Upper lobe of left lung (tissue), 6 donors: ENCODE measurements at places on chromosomes 11 and 22. TPM values are rescaled to one million over a fixed set of nuclear protein-coding genes. Genes with fewer than 3 reads are reported as not detected.

- no peak overlapping the region for H3K4me3 ChIP-seq
- no peaks in the 10 kb centered on the region for H3K27me3 ChIP-seq
- H3K36me3 ChIP-seq, result no peaks in the 10 kb centered on the region
- no peak overlapping the region for H3K27ac ChIP-seq
- no peak for DNase-seq
These were observed 20.4 kb downstream of the ADAMTS8 start for GRCh38 chr11:130407978-130408377.

- H3K4me1 ChIP-seq, result no peaks in the 10 kb centered on the region
- no peak overlapping the region for H3K4me3 ChIP-seq
- no peak for DNase-seq
- H3K27ac ChIP-seq, result no peak overlapping the region
These were observed 53.6 kb upstream of the GRM5 start for GRCh38 chr11:89119426-89119825.

DNA sequence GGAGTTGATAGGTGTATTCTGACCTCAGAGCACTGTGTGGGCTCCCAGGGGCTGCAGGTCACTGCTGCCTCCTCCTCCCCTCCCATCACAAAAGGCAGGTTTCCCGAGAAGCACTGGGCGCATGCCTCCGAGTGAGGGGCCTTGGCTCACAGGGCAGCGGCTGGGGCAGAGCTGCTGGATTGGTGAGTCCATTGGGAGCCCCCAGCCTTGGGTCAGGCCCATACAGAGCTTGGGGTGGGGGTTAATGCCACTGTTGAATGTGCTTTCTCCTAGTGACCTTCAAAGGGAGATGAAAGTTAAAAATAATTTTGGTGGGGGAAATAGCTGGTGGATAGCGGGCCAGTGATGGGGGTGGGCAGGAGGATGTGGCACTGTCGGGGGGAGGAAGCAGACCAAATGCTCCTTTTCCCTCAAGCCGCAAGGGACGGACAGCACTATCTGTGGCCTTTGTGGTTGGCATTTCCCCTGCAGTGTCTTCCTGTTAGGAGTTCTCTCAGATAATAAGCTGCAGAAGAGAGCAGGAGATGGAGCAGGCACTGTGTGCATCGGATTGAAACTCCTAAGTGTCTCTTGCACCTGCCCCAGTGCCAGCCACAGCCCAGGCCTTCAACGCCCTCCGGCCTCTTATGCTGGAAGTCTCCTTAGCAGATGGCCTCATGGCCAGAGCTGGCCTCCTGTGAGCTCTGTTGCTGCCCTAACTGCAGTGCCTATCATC is 3.2 kb downstream of the TUBA8 start:
- no peak overlapping the region for H3K27ac ChIP-seq
- H3K4me3 ChIP-seq, result no peak overlapping the region
- H3K36me3 ChIP-seq, result no peaks in the 10 kb centered on the region
- peaks cover 23% of the 10 kb centered on the region for H3K4me1 ChIP-seq
- no peaks in the 10 kb centered on the region for H3K27me3 ChIP-seq

DNA sequence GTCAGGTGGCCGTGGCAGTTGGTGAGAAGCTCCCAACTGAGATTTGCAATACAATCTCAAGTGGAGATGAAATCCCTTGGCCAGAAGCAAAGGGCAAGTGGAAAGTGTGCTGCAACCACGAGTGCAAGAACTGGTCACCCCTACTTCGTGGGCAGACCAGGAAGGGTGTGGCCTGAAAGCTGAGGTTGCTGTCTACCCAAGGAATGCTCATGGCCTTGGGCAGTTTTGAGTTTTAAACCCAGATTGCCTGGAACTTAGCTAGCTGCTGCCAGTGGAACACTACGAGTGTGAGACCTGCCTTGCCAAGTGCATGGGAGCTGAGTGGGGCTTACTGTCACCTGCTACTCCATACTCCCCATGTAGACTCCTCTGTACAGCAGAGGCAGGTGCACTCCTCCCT is 113.3 kb upstream of the FAT3 start:
- DNase-seq, result no peak
- H3K27me3 ChIP-seq, result no peaks in the 10 kb centered on the region
- no peaks in the 10 kb centered on the region for H3K4me1 ChIP-seq
- no peaks in the 10 kb centered on the region for H3K36me3 ChIP-seq
- H3K4me3 ChIP-seq, result no peak overlapping the region

DNA sequence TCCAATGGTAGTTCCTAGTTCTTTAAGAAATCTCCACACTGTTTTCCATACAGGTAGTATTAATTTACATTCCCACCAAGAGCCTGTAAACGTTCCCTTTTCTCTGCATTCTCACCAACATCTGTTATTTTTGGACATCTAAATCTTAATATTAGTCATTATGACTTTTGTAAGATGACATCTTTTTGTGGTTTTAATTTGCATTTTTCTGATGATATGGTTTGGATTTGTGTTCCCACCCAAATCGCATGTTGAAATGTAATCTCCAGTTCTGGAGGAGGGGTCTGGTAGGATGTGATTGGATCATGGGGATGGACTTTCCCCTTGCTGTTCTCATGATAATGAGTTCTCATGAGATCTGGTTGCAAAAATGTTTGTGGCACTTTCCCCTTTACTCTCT is 89.0 kb downstream of the MUC15 start:
- no peaks in the 10 kb centered on the region for H3K36me3 ChIP-seq
- H3K27ac ChIP-seq, result no peak overlapping the region
- no peak for DNase-seq
- no peaks in the 10 kb centered on the region for H3K4me1 ChIP-seq
- H3K27me3 ChIP-seq, result no peaks in the 10 kb centered on the region
- H3K4me3 ChIP-seq, result no peak overlapping the region

DNA sequence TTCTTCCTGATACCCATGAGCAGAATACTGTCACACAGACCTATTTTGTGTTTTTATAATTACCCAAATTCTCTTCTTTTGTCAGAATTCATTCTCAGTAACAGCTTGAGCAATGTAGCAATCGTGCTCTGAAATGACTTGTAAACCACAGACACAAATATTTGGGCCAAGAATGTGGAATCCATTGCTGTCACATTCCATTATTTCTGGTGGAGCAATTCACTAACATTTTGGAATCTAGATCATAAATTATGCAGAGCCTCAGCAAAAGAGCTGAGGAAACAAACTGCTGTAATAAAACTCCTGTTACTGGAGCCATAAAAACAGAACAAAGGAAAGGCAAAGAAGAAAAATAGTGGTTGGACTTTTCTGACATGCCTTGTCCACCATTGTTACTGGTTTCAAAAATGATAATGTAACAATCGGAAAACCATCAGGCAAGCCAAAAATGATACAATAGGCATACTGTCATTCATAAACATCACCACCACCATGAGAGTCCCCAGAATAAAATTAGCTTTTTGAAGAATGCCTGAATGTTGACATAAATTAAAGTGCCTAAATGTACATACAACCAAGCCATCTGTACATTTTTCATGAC is 223.4 kb upstream of the PITPNB start:
- peaks cover 14% of the 10 kb centered on the region for H3K4me1 ChIP-seq
- no peaks in the 10 kb centered on the region for H3K27me3 ChIP-seq
- H3K4me3 ChIP-seq, result no peak overlapping the region
- DNase-seq, result no peak

- no peak overlapping the region for H3K4me3 ChIP-seq
- H3K4me1 ChIP-seq, result peaks cover 28% of the 10 kb centered on the region
- no peaks in the 10 kb centered on the region for H3K27me3 ChIP-seq
- H3K27ac ChIP-seq, result peak overlapping the region; percentile 79
These were observed 76.9 kb downstream of the PIWIL3 start for GRCh38 chr22:24697621-24698082.

- H3K36me3 ChIP-seq, result no peaks in the 10 kb centered on the region
- H3K27me3 ChIP-seq, result no peaks in the 10 kb centered on the region
- no peak for DNase-seq
- peaks cover 1% of the 10 kb centered on the region for H3K4me1 ChIP-seq
- no peak overlapping the region for H3K4me3 ChIP-seq
- peak overlapping the region; percentile 74 for H3K27ac ChIP-seq
These were observed 23.4 kb upstream of the ADA2 start for GRCh38 chr22:17242641-17243040.

DNA sequence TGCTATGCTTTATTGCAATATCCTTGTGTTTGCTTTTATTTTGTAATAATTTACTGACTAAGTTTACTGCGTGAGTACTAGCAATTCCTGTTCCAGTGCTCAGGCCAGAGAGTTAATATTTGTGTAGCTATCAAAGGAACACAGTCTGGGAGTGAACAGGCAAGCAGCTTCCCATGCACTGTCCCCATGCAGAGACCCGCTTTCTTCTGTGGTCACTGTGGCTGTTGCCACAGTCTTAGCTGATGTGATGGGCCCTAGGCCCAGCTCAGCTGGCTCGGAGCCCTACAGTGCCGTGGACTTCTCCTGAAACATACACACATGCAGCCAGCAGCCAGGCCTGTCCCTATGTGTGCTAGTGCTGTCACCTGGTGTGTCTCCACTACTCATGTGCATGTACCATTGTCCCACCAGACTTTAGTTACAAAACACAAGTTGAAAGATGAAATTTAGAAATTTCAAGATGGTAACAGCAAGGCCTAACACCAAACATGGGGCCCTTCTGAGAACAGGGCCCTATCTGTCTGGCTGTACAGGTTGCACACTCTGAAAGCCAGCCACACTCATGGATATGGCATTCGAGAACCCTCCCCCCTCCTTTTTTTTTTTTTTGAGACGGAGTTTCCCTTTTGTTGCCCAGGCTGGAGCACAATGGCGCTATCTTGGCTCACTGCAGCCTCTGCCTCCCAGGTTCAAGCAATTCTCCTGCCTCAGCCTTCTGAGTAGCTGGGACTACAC is 12.3 kb upstream of the SCUBE2 start:
- H3K4me3 ChIP-seq, result no peak overlapping the region
- H3K4me1 ChIP-seq, result peaks cover 5% of the 10 kb centered on the region
- no peaks in the 10 kb centered on the region for H3K36me3 ChIP-seq

BDNF gene
- 4.1 TPM for total RNA-seq
